ENCODE measurements at places on chromosomes 13 and 19.
A peak's percentile ranks its signal among the peaks of the same experiment; 100 is the strongest.

GRCh38 chr19:38004186-38004520, 97.1 kb downstream of the SIPA1L3 start:
- no peak for DNase-seq

GRCh38 chr13:106477303-106477702, 58.2 kb downstream of the EFNB2 start:
- DNase-seq, result no peak

GRCh38 chr19:31256593-31256960, 92.7 kb downstream of the TSHZ3 start:
- no peak for DNase-seq

DNA sequence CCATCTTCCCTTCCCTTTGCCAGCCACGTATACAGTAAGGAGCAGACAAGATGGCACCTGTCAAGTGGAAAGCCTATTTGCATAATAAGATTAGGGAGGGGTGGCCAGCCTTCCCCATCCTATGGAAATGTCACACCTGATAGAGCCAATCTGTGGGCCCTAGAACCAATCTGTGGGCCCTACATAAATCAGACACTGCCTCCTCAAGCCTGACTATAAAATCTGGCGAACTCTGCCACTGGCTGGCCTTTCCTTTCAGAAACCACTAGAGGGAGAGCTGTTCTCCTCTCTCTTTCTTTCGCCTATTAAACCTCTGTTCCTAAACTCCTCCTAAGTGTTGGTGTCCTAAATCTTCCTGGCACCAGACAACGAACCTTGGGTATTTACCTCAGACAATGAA, 231.5 kb upstream of the KLHL1 start:
- DNase-seq, result peak; percentile 45

DNA sequence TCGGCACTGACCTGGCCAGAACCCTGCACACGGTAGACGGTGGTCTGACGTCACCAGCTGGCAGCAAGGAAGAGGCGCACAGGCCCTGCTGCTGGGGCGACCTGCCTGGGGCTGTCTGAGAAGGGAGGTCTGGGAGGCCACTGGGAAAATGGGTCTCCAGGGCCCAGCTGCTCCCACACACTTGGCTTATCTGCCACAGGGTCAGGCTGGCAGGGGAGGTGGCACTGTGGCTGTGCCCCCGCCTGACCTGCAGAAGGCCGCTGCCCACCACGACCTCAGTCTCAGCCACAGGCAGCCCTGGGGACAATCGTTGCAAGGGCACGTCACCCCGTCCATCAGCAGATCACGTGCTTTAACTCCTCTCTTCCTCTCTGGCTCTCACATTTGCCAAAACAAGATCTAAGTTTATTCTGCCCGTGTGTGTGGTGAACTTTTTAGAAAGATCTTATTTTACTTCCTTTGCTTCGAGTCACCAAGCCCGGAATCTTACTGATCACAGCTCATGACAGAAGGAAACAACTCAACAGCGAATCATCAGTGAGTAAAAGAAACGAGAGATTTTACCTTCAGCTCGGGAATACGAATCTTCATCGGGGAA, 45.2 kb upstream of the RANBP3 start:
- DNase-seq, result peak; percentile 58

GRCh38 chr13:28324181-28324789, 170.6 kb downstream of the FLT1 start:
- DNase-seq, result peak; percentile 76

DNA sequence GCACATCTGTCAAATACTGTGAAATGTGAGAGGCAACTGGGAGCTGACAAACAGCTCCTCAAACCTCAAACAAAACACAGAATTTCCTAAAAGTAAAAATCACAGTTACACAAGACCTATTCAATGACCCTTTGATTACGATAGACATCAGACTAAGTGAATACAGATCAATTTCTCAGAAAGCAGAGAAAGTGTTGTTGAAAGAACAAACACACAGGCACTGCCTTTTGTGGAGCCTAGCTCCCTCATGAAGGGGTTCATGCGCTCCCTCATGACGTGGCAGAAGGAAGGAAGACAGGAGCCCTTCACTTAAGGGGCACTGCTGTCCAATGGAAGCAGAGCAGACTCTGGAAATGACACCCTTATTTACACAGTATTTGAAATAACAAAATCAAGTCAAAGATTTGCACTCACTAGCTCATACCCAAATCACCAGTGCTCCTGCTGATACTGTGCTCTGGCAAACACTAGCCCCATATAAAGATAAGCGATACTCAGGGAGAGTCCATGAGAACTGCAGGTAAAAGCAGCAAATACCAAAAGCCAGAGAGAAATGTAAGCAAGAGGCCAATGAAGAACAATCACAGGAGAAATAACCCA, 144.9 kb downstream of the KLF12 start:
- no peak for DNase-seq

DNA sequence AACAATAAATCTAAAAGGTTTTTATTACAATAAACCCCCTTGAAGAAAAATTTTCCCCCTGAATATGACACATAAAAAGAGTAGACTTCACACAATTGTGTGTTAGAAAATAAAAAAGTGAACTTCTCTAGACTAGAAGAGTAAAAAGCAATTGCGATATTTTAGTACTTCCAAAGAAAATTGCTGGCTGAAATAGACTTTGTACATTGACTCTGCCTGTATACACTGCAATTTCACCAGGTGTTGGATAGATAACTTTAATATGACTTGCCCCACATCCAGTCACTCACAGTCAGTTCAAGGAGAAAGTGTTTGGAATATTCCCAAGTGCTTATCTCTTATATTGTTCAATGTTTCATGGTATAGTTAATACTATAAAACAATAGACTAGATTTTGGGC, 1780.1 kb upstream of the PCDH20 start:
- no peak for DNase-seq

- no peak for DNase-seq
These were observed 652.2 kb upstream of the PCDH20 start for GRCh38 chr13:62067821-62068220.

DNA sequence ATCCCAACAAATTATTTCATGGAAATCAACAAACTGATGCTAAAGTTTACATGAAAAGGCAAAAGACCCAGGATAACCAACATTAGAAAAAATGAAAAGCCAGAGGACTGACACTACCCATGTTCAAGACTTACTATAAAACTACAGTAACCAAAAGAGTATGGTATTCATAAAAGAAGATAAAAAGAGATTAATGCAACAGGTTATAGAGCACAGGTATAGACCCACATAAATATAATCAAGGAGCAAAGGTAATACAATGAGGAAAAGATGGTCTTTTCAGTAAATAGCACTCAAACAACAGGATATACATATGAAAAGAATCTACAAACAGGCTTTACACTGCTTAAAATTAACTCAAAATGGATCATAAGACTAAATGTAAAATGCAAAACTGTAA, 1342.7 kb downstream of the UQCRFS1 start:
- DNase-seq, result no peak

- no peak for DNase-seq
These were observed 1109.6 kb upstream of the ATXN8OS start for GRCh38 chr13:68998056-68998455.

DNA sequence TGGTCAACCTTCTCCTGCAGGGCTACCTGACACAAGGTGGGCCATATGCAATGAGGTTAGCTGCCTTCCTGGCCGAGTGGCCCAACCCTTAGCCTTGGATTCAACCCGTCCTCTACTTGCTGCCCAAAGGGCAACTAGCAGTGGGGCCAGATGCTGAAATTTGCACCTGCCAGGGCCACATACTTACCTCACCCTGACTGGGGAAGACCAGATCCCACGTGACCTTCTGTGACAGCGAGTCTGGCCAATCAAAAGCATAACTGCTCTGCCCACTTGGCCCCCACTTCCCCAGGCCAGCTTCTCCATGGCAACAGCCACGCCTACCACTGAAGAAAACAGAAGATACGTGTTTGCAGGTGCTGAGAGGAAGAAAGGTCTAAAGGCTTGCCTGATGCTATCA, 10.9 kb downstream of the PEG3 start:
- no peak for DNase-seq

- no peak for DNase-seq
These were observed 10.4 kb upstream of the LCP1 start for GRCh38 chr13:46192412-46192811.

DNA sequence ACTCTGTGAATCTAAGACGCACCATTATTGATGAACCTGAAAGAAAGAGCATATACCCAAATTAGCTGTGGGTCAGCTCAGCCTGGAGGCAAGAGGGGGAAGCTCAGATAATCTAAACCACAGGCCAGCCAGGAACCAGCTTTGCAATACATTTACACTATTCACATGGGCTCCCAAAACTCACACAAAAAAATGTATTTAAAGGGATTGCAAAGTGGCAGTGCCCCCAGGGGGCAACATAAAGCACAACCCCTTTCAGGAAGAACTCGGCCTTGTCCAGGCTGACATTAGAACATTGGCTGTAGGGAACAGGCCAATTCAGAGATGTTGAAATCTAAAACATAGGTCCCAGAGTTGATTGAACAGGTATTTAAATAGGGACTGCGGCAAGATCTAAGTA, 3.2 kb upstream of the PROZ start:
- DNase-seq, result no peak

GRCh38 chr13:58207501-58207900, 576.0 kb downstream of the PCDH17 start:
- no peak for DNase-seq

DNA sequence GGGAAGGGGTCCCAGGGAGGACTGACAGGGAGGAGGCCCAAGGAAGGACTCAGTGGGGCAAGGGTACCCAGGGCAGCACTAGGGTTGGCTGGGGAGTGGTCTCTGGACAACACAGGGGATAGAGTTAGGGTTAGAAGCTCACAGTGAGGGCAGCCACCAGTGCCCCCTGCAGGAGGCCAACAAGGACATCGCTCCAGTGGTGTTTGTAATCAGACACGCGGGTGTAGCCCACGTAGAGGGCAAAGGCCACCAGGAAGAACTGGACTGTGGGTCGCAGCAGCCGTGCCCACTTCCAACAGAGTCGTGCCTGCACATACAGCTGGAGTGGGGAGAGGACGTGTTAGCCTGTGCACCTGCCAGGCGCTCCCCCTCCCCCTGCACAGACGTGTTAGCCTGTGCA, 9.2 kb downstream of the PLPP2 start:
- DNase-seq, result no peak

DNA sequence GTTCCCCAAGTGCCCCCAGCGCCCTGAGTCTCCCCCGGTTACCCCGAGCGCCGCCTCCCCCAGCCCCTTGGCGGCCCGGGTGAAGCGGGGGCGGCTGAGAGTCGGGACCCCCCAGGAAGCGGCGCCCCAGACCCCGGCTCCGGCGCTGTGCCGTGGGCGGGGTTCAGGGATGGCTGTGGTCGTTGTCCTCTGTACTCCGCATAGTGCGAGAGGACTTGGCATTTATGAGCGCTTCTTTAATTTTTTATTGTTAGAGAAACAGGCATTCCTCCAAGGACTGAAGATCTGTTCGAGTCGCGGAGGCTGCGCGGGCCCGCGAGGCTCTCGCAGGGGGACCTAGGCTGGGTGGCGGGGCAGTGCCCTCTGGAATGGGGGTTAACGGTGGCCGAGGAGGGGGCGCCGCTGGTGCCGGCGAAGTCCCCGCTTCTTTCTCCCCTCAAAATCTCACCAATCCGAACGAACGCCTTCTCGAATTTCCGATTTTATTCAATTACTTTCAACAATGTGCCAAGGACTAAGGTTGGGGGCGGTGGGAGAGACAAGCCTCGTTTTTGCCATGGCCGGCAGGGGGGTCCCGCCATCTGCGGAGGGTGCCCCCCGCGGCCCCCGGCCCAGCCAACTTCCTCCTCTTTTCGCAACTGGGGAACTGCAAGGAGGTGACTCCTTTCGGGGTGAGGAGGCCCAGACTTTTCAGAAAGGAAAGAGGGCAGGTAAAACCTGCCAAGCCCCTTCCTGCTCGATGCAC, 596 bp upstream of the GJB2 start:
- DNase-seq, result no peak

GRCh38 chr13:100275746-100276145, 186.9 kb downstream of the PCCA start:
- no peak for DNase-seq

DNA sequence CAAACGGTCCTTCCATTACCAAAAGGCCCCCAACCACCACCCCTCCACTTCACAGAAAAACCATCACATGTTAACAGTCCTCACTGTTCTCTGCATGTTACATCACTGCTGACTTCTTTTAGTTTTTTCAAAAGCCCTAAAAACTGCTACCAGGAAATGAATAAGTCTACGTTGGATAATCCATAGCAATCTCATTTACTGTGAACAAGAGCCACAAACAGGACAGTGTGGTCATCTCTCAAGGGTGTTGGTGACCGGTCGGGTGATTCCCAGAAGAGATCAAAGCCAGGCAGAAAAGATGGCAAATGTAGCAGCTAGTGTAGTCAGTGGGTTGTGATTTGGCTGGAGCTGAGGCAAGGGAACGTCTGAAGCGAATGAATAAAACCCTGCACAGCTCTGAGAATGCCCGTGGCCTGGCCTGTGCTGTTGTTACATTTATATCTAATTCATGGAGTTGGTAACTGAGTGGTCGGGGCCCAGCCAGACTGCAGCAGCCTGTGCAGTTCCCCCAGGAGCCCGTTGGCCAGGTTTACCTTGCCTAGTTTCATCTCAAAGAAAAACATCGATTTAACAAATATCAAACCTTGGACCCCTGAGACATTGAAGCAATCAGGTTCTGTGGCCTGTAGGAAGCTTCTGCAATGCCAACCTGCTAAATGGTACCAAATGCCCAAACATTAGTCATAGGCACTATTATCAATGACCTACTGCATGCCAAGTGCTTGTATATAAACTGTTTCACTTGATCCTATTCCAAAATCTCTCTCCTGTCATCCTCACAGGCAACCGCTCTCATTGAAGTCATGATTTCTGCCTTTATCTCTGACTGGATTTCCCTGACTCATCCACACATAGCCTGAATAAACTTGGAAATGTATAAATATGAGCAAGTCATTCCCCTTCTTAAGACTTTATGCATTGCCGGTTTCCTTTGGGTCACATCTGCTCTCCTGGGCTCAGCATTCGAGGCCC, 153.8 kb upstream of the SERP2 start:
- peak; percentile 29 for DNase-seq

- no peak for DNase-seq
These were observed 237.4 kb downstream of the LMO7 start for GRCh38 chr13:75873494-75873893.

- DNase-seq, result no peak
These were observed 13.2 kb downstream of the RNF17 start for GRCh38 chr13:24777171-24777570.

DNA sequence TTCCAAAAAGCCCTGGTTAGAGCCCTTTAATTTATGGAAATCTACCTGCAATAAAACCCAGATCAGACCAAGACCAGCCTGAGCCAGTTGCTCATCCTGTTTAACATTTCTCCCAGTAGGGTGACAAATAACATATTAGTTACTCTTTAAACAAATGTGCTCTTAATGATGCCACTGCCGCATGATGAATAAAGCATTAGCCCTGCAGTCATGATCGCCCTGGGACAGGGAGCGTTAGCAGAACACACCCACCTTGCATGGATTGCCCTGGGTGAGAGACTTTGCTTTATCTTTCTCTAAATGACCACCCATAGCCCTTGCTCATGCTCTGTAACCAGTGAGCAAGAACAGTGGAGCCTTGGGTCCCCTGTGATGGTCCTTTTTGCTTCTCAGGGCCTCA, 362.4 kb downstream of the ENOX1 start:
- no peak for DNase-seq

GRCh38 chr13:30409886-30410704, 12.2 kb upstream of the UBE2L5 start:
- peak; percentile 85 for DNase-seq
